AG10803 (cell line): ENCODE measurements at places on chromosomes 6 and 20.

DNA sequence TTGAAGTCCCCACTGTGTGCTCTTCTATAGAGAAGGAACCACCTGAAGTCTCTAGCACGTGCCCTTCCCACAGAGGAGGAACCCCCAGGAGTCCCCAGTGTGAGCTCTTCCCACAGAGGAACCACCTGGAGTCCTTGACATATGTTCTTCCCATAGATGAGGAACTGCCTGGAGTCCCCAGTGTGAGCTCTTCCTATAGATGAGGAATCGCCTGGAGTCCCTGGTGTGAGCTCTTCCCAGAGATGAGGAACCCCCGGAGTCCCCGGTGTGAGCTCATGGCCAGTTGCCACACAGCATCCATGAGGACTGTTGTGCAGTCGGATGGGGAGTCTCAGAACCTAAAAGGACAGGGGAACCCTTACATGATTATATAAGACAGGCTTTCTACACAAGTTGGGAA is 158.1 kb upstream of the THBS2 start:
- DNase-seq = no peak

GRCh38 chr6:27630727-27631608 is 158.1 kb upstream of the ZNF184 start:
- no peak for DNase-seq

DNA sequence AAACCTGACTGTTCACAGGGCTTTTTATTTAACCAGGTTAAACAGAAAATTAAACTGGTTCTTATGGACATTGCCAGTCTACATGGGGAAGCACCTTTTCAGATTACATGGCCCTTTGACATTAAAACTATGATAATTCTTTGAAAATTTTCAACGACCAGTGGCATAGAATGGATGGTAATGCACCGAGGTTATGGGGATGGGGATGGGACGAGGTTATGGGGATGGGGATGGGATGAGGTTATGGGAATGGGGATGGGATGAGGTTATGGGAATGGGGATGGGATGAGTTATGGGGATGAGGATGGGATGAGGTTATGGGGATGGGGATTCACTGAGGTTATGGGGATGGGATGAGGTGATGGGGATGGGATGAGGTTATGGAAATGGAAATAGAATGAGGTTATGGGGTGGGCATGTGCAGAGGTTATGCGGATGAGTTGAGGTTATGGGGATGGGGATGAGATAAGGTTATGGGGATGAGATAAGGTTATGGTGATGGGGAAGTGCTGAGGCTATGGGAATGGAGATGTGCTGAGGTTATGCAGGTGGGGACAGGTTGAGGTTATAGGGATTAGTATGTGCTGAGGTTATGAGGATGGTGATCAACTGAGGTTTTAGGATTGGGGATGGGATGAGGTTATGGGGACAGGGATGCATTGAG is 541.9 kb downstream of the CDH26 start:
- no peak for DNase-seq

DNA sequence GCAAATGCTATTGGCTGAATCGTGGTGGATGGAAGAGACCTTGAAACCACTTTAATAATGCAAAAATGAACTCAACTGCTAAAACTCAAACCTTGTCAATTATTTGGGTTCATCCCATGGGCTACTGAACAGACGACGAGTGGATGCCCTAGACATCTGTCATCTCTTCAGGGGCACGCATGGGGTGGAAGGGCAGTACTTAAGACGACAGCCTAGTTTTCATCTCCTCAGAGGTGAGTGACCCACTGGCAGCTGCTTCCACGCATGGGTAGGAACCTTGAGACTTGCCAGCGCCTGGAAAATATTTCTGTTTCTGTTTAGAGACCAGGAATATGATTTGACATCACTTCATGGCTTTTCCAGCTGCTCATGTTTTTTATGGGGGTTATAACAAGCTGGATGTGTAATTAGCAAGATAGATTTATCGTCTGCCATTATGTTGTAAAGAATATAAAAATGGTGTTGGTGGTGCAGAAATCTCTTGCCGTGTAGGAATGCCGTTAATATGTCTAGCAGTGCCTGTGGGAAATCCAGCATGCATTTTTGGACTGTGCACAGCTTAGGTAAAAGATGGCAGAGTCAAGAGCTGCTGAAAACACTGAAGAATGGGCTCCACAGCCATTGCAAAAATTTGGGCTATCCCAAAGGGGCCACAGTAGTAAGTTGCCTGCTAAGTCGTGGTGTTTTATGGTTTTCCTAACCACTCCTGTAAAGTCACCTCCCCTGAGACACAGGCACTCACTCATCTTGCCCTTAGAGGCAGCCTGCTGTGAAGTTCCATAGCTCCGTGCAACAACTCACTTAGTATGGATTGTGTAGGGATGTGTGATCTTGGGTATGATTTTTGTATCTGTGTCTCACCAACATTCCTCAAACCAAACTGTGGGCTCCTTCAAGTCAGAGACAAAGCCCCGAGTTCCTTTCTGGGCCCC is 203.3 kb downstream of the EYA2 start:
- DNase-seq = no peak

DNA sequence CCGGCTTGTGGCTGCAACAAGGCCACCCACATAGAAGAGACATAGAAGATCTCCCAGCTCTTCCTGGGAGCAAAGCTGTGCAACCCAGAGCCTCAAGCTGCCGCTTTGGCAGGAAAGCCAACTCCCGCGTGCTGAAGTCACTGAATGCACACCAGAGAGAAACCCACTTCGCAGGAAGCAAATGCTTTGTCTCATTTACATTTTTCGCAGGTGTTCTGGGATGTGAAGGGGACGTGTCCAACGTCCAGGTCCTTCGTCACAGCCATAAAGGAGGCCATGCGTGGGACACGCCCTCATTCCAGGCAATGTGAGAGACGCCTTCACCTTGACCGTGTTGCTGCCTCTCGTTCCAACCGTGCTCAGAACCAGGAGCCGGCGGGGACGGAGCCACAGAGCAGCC is 24.4 kb downstream of the KCNQ2 start:
- DNase-seq = no peak
